ENCODE measurements at places on chromosomes 1 and 21.
A peak's percentile ranks its signal among the peaks of the same experiment; 100 is the strongest.

DNA sequence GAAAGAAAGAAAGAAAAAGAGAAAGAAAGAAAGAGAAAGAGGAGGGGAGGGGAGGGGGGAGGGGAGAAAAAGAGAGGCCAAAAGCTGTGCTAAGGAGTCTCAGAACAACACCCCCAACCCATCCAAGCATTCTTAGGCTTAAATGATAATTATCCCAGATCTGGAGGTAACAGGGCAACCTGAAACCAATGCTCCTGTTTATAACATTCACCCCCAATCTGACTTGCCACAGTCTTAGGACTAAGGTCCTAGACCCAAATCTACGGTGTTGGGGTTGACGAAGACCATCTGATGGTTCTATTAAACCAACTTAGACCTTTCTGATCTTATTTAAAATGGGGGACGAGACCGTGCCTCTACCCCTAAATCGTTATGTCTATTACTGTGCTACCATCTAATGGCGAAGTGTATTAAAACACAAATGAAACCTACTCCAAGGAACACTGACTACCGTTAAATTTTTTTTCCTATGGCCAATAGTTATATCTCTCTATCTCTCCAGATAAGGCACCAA is 119.3 kb upstream of the CDC42BPA start:
- peak; percentile 64 for DNase-seq

GRCh38 chr1:183686229-183686628 is 33.1 kb upstream of the APOBEC4 start:
- DNase-seq, result no peak

GRCh38 chr1:41399145-41399795 is 38.0 kb downstream of the FOXO6 start:
- no peak for DNase-seq

- no peak for DNase-seq
These were observed 244.8 kb downstream of the LRRIQ3 start for GRCh38 chr1:73953186-73953585.

GRCh38 chr1:43316738-43317520 is 16.1 kb downstream of the TIE1 start:
- no peak for DNase-seq

GRCh38 chr1:2492091-2492490 is 16.0 kb downstream of the PLCH2 start:
- no peak for DNase-seq

GRCh38 chr1:228906223-228906860 is 171.1 kb downstream of the RHOU start:
- DNase-seq, result no peak
